Non-pigmented ciliary epithelial cell (primary cell): ENCODE measurements at places on chromosomes 1 and 21.
A peak's percentile ranks its signal among the peaks of the same experiment; 100 is the strongest.

DNA sequence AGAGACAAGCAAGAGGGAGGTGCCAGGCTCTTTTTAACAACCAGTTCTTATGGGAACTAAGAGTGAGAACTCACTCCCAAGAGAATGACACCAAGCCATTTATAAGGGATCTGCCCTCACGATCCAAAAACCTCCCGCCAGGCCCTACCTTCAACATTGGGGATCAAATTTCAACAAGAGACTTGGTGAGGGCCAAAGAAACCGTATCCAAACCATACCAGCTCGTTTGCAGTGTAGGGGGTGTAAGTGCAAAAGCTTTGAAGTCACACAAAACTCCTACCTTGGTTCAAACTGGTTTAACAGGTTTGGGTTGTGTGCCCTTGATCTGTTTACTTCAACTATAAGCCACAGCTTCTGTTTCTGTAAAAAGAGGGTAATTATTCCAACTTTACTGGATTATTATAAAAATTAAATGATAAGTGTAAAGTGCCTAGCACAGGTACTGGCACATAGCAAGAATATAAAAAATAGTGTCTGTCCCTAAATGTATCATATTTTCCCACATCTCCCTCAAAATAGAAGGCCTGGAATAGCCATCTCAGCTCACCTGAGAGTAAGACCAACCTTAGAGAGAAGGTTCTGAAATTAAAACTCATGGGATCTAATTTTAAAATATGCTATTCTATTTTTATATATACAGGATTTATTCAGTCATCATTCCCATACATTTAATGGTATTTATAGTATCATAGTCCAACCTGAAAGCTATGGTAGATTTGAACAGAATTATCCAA, 7.0 kb upstream of the USP25 start:
- no peak for DNase-seq

DNA sequence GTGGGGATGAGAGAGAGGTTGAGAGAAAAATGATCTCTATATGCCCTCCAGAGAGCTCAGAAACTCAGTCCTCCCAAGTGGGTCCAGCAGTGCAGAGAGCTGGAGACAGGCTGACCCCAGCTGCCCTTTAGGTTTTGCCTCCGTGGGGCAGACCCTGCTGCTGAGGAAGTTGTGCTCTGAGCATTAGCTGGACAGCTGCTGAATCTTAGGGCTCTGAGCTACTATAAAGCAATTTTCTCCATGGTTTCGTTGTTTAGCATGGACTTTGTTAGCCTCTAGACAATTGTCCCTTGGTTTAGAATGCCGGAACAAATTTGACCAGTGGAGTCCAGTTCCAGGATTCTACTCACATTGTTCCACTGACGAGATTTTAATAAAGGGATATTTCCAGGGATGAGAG, 22.1 kb downstream of the BATF3 start:
- DNase-seq = no peak

DNA sequence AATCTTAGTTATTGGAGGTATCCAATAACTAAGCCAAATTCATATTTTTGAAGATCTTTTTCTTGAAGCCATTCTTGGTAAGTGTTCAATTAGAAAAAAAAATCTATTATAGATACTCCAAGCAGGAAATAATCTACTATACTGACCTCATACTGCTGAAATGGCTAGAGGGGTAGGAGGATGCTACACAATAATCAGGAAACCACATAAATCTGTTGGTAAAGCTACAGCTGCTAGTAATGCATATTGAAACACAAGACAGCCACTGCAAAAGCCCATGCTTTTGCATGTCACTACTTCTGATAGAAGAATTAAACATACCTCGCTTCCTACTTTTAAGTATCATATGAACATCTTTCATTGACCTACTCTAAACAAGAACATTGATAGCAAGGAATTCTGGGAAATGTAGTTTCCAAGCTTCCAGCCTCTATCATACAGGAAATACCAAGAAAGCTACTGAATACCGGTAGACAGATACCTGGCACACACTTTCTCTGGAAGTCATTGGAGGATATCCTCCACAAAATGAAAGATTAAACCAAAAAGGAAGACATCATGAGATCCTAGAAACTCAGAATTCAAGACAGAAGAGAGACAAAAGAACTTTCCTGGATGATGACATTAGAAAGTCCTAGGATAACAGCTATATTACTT, 103.0 kb upstream of the VAV3 start:
- DNase-seq = no peak

DNA sequence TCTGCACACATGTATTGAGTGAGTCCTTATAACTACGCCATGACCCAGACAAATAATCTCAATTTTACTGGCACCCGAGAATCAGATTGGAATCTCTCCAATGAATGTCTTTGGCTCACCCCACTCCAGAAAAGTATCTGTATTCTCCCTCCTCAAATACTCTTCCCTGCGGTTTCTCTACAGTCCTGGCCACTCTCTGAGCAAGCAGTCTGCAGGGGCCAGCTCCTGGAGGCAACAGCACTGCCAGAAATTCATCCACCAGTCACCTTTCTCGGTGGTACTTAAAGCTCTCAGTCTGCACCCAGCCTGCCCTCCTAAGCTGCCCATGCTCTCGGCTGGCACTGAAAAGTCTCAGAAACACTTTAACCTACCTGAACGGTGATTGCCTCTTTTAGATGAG, 16.1 kb upstream of the LYST start:
- no peak for DNase-seq

- no peak for DNase-seq
These were observed 278.2 kb downstream of the USP25 start for GRCh38 chr21:16007943-16008342.

- DNase-seq = no peak
These were observed 1.7 kb downstream of the SLC50A1 start for GRCh38 chr1:155137154-155137949.

DNA sequence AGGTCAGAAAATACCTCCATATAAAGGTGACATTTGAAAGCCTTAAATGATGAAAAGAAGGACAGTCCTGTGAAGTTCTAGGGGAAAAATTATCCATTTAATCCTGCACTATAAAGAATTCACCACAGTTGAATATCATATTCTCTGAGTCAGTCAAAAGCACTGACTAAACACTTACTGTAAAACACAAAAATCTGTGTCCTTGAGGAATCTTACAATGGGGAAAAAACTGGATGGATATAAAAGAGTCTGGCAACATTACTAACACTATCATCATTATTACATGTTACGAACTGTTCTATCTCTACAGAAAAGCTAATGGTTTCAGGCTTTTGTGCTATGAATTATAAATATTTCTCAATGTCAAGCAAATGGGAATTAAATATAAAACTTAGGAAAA, 42.4 kb upstream of the HP1BP3 start:
- no peak for DNase-seq

DNA sequence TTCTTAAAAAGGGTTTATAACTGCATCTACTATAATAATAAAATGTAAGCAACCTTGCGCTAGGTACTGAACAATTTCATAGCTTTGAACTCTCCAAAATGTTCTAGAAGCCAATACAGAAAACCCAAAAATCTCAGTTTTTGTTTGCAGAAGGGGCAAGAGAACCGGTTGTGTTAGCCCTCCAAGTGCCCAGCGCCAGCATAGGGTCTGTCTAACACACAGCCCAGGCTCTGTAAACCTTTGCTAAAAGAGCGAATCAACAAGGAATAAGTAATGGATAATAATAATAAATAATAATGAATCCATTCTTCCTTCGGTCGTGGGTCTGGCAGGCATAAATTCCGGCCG, 333 bp upstream of the CHAF1B start:
- no peak for DNase-seq

DNA sequence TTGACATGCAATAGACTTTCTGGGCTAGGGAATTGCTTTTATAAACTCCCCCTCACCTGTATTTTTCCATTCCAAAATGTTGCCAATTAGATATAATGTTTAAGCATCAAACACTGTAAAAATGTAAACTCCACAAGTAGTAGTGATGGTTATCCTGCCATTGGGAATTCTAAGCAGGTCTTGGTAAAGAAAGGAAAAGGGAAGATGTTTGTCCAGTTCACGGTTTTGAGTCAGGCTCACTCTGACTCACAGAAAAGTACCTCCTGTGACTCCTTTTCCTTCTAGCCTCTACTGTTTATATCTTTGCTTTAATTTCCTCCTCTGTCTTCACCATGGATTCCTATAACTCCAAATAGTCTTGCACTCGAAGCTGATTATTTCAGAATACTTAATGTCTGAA, 19.0 kb upstream of the PTPN14 start:
- no peak for DNase-seq

- no peak for DNase-seq
These were observed 8.7 kb upstream of the RNU1-2 start for GRCh38 chr1:16886860-16887605.

GRCh38 chr1:244665771-244666217, 12.9 kb downstream of the DESI2 start:
- no peak for DNase-seq

- no peak for DNase-seq
These were observed 72.5 kb downstream of the CD34 start for GRCh38 chr1:207838156-207839082.

GRCh38 chr1:223001653-223002634, 141.1 kb downstream of the TLR5 start:
- DNase-seq = no peak

- no peak for DNase-seq
These were observed 987 bp downstream of the DYNLT4 start for GRCh38 chr1:44806025-44806703.

DNA sequence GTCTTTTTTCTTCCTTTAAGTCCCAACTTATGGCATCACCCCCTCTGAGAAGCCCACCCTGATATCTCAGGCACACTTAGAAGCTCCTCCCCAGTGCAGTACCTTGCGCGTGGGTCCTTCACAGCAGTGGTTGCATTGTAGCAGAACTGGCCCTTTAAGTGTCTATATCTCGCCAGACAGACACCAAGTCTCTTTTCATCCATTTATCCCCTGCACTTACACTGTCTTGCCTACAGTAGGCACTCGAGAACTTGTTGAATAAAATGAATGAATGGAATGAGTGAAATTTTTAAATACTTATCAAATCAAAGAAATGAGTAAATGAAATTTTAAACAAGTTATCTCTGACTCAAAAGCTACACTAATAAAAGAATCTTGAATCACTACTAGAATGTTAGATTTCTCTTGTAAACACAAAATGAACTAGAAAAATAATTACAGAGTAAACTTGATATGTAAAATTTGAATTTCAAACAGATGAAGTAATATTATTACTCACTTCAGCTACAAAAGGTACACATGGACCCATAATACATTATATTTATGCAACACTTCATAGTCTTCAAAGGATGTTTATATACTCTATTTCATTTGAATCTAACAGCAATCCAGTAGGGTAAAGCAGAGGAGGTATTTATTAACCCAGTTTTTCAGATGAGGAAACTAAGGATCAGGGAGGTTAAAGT, 54.7 kb upstream of the MAN1A2 start:
- DNase-seq = peak; percentile 6

DNA sequence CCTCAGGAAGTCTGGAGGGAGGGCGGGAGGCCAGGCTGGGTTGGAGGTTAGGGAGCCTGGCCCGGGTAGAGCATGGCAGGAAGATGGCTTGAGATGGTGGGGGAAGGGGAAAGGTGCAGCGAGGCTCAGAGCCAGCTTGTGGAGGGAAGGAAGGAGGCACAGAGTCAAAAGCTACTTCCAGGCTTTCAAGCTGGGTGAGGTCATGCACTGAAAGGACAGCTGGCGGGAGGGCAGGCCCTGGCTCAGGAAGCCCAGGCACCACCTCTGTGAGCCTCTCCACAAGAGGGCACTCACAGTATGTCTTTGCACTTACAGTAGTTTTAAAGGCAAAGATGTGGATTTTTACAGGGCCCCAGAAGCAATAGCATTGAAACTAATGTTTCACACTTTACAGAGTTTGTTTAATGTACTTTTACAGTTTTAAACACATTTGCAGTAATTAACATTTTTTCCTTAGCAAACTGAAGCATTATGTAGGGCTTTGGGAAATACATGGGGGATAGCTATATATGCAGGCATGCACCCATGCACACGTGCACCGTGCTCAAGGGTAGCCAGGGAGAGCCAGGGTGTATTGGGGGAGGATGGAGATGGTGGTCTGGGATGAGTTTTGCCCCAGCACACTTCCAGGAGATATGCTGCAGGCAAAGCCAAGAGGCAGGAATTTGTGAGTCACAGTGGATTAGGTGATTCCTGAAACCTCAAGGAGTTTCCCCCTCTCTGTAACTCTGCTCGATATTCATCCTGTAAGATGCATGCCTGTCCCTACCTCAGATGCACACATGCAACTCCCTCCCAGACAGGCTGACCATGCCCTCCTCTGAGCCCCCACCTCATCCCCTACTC, 6.1 kb upstream of the ADAM15 start:
- DNase-seq = no peak

- DNase-seq = no peak
These were observed 122.0 kb downstream of the MRPS6 start for GRCh38 chr21:34195335-34195734.

DNA sequence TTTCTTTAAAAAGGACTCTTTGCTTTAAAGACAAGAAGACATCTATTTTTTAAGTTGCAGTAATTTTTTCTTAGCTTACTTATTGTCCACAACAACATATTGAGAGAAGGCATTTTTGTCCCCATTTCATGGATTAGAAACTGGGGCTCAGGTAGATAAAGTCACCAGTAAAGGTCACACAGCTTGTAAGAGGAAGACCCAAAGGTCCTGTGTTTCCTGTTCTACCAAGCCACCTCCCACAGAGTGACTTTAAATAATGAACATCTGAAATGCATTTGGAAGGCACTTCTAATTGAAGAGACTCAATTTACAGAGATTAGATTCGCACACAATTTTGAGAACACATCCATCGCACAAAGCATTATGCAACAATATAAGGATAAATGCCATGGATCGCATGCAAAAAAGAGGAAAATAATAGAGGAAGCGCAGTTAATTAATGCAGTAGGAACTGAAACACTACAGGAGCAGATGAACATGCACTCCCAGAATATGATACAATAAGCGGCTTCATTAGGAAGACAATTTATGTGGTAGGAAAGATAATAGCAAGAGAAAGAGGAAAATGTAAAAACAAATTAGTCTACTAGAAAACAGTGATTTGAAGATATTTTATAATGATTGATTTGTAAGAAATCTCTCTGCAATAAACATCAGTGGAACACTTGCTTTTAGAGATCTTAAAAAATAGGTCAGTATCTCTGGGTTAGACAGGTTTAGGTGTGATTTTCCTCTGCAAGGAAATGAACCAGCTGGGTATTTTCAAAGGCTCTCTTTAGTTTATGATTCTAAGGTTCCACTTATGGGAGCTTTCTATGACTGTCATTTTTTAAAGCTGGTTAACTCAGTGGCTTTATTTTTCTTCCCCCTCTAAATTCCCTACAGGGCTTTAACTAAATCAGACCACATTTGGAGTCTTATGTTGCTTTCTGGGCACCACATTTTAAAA, 27.1 kb upstream of the CD2 start:
- DNase-seq = no peak
